ENCODE measurements at places on chromosomes 11 and 22.

GRCh38 chr22:26553056-26553752, 36.7 kb downstream of the TPST2 start:
- DNase-seq, result peak; percentile 92

- DNase-seq, result no peak
Measured at GRCh38 chr11:61960532-61960931, 6.9 kb downstream of the FTH1 start.

DNA sequence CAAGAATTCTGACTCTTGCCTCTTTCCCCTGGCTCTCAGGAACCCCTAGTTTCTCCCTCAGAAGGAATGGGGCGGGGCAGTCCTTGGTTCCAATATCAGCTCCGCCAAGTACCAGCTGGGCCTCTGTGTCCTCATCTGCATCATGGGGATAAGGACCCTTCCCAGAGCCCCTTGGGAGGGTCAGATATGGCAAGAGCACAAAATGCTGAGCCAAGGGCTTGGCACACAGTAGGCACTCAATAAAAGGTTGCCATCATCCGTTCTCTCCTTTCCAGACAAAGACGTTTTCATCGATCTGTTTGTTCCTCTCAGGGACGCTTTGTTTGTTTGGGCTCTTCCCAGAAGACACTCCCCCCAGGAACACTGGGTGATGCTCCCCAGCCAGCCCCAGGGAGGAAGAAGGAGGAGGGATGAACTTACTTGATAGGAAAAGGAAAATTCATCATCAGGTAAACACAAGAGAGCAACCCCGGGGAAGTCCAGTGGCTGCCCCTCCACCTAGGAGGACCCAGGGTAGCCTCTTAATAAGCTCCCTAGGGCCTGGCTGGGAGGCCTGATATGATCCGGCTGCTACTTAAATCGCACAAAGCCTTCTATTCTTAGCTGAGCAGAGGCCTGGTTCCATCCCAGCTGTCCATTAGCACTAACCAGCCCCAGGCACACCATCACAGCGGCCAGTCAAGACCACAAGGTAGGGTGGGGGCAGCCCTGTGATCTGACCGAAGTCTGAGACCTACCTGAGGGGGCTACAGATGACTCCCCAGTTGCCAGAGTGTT, 19.6 kb downstream of the GDPD5 start:
- DNase-seq, result no peak

DNA sequence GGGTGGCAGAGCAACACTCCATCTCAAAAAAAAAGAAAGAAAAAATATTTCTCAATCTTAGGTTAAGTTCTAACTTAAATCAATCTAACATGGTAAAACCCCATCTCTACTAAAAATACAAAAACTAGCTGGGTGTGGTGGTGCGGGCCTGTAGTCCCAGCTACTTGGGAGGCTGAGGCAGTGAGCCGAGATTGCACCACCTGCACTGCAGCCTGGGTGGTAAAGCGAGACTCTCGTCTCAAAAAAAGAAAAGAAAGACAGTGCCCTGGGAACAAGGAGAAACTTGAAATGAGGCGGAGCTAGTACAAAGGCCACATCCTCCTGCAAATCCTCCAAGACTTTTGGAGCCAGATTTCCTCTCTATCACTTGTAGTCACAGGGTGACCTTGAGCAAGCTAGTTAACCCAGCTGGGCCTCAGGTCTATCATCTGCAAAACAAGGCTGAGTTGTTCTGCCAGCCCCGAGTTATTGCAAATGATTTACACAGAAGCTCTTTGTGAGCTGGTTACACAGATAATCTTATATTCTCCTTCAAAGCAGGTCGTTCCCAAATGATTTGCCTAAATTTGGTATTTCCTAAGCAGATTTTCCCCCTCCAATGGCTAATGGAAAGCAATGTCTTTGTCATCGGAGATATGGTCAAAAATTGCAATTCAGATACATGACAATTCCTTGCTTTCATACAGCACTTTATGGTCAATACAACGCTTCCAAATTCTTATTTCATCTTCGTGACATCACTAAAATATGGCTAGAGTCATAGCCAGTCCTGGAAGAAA, 1.9 kb downstream of the ANKRD54 start:
- DNase-seq, result no peak

GRCh38 chr11:76119779-76120178, 86.5 kb downstream of the WNT11 start:
- DNase-seq, result no peak

DNA sequence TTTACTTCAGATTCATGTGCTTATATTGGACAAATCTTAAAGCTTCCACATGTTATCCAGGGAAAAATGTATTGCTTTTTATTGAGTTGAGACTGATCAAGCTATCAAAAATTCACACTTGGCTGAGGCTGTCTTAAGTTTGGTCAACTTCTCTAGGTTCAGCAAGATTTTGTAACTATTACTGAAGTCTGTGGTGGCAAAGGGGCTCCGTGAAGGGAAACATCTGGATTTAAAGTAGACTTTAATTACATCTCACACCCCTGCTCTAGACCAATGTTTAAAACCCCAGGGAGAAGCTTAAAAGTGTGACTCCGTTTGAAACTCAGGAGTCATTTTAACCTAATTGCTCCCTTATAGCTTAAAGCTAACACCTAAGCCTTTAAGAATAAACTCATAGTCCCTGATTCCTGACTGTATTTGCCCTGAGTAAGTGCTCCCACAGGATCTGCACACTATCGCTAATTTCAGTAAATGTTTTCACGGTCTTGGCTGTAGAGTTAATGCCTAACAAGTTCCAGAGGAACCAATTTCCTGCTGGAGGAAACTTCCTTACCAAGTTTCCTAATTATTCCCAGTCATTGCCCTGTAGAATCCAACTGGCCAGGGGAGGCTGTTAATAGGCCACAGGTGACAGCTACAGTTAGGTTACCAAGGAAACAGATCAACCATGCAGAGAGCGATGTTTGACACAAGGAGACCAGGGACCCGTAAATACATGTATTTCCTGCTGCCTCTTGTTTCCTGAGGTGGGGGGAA, 40.5 kb downstream of the OR10A6 start:
- DNase-seq, result peak; percentile 13

- DNase-seq, result no peak
Measured at GRCh38 chr11:1207401-1208143, 15.3 kb upstream of the MUC5B start.

DNA sequence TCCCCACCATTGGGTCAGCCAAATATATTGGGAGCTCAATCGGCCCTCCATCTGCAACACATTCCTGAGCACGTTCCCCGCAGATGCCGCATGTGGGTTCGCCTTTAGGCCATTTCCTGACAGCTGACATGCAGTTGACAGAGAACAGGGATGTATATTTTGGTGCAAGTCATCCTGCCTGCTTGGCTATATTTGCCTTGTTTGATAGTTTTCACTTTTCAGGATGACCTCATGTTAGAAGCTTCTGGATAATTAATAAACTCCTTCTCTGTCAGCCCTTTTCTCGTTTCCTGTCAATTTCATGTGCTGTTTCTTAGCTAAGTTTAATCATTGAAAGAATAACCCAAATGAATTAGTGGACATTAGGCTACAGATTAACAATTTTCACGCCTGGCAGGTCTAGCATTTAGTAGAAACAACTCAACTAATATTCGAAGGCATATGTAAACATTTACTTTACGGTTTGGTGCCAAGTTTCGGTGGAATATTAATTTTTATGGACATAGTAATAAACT, 105.8 kb upstream of the SLC5A12 start:
- DNase-seq, result peak; percentile 80

DNA sequence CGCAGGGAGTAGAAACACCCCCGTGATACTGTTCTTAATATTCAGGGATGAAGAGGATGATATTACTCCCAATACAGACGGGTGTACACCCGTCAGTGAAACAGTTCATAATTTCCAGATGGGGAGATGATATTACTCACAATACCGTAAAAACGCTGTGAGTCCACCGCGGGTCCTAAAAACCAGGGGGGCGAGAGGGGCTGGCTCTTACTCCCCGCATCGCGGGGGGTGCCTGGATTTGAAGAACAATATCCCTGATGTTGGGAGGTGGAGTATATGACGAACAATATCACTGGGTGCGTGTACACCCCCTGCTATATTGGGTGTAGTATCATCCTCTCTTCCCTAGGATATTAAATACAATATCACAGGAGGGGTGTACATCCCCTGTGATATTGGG, 20.5 kb upstream of the APOL5 start:
- no peak for DNase-seq

DNA sequence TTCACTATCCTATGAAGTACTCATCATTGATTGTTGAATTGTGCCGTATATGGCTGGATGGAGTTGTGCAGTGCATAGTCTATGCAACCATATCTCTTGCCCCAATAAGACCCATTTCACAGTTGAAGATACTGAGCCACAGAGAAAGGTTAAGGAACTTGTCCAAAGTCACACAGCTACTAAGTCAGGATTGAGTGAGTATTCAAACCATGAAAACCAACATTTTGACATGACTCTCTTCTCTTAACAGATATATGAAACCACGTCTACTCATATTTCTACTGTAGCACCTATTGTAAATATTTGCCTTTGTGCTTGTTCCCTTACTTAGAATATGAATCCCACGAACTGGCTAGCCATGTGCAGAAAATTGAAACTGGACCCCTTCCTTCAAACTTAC, 58.1 kb downstream of the MAML2 start:
- no peak for DNase-seq

DNA sequence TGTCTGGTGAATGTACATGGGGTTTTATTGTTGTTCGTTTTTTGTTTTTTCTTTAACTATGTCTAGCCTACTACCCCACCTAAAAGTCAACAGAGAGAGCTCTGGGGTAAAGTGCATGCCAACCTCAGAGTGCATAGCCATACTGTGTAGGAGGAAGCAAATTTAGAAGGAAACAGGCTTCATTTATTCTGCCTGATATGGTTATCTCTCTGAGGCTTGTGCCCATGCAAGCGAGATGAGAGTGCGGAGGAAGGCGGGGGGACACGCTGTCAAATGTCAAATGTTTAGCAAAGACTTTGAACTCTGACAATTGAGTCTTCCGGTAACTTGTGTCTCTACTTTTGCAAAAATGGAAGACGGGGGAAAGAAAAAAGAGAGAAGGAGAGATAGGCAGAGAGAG, 295.5 kb downstream of the ETS1 start:
- DNase-seq, result no peak

- no peak for DNase-seq
Measured at GRCh38 chr11:74675761-74676160, 55.5 kb downstream of the CHRDL2 start.

DNA sequence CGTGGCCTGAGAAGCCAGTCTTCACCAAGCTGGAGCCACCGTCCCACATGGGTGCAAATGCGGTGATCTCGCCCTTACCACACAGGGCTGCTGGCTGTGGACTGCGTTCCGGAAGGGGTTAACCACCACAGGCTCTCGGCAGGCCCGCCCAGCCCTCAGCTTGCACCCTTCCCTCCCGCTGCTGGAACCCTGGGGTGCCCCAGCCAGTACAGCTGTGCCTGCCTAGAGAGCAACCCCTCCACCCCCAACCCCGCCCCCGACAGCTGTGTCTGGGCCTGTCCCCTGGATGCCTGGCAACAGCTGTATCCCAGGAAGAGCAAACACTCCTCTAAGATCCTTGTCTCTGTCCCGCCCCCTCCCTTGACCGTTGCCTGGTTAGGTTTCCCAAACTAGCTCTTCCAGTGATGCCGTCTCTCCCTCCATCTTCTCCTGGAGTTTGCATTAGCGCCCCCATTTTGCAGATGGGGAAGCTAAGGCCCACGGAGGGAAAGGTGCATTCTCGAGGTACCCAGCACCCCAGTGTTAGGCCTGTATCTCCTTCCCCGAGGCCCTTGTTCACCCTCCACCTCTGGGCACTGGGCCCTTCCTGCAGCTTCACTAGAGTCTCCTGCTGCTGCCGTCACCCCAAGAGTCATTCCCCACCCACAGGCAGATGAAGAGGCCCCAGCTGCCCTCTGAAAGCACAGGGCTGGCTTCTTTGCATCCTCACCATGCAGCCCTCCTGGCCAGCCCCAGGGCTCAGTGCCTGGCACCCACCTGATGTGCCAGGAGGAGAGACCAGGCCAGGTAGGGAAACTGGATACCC, 12.6 kb upstream of the COX8A start:
- DNase-seq, result peak; percentile 25

- no peak for DNase-seq
Measured at GRCh38 chr11:64541131-64541530, 49.9 kb upstream of the SLC22A12 start.

GRCh38 chr11:35087648-35088047, 51.3 kb upstream of the CD44 start:
- no peak for DNase-seq

DNA sequence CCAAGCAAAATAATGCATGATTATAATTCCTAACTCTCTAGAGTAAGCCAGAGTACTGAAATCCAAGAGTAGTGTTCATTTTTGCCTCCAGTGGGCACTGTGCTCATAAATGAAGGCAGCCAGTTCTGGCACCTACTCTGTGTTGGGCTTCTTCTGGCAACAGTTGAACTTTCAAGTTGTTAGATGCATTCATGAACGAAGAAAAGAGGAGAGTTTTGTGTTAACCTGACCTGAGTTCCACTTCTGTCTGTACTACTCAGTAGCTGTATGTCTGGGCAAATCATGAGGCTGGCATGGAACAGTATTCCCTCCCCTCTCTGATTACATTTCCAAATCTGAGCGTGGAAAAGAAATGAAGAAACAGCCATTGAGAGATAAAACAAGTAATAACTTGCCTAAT, 20.3 kb upstream of the TENM4 start:
- DNase-seq, result peak; percentile 49

DNA sequence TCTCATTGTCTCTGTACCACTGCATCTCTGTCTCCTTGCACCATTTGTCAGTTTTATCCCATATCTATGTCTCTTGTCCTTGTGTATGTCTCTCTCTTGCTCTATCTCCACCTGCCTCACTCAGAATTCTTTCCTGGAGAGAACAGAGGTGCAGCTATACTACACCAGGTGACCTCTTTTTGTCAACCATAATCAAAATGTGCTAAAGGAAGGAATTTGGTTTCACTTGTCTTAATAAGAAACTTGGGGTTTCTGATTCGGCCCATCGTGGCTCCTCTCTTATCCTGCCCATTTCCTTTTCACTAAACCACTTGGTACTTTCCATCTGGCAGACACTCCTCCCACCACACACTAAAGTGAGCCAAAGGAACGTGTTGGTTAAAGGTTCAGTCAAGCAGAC, 2.0 kb upstream of the C11orf42 start:
- DNase-seq, result no peak

- DNase-seq, result no peak
Measured at GRCh38 chr11:19696073-19696472, 16.6 kb upstream of the NAV2 start.

- DNase-seq, result peak; percentile 43
Measured at GRCh38 chr11:111846063-111846462, 25.3 kb downstream of the ALG9 start.

DNA sequence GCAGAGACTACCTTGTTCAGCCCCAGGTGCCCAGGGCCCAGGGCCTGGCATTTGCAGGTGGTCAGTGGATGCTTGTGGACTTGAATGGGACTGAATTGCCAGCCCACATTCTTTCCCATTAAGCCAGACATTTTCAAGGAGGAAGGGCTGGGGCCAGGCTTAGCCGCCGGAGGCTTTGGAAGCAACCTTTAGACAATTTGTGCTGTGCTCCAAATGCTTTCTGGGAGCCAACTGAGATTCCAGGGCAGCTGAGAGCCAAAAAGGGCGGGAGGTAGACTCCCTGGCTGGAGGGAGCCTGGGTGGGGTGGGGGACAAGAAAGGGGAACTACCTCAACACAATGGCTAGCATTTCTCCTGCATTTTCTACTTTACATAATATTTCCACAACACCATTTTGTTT, 54.8 kb upstream of the TIMP3 start:
- DNase-seq, result no peak

GRCh38 chr22:50242406-50242949, 2.3 kb downstream of the TUBGCP6 start:
- DNase-seq, result no peak
